ENCODE measurements at places on chromosomes 2 and 18.
A peak's percentile ranks its signal among the peaks of the same experiment; 100 is the strongest.

GRCh38 chr2:166092889-166093288 is 34.9 kb downstream of the SCN1A start:
- no peak for DNase-seq

DNA sequence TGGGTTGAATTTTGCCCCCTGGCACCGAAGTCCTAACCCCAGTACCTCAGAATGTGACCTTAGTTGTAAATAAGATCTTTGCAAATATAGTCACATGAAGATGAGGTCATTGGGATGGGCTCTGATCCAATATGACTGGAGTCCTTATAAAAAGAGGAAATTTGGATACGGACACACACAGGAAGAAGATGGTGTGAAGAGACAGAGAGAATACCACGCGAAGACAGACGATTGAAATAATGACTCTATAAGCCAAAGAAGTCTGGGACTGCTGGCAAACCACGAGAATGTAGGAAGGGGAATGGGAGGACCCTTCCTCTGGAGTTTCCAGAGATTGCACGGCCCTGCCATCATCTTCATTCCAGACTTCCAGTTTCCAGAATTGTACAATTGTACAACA is 98.6 kb downstream of the CPO start:
- DNase-seq: no peak

DNA sequence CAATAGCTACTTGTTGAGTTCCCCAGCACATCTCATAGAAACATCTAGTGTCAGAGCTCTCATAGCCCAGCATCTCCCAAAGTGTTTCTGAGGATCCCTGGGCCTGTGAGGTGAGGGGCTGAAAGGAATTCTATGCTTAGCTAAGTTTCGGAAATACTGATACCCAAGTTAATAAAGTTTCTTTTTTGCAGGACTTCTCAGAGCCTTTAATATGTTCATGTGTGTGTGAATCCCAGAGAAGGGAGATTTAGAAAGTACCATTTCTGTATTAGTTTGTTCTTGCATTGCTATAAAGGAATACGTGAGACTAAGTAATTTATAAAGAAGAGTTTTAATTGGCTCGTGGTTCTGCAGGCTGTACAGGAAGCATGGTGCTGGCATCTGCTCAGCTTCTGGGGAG is 211.2 kb downstream of the TSN start:
- no peak for DNase-seq

GRCh38 chr2:129765678-129766351 is 213.7 kb upstream of the RAB6C start:
- no peak for DNase-seq

DNA sequence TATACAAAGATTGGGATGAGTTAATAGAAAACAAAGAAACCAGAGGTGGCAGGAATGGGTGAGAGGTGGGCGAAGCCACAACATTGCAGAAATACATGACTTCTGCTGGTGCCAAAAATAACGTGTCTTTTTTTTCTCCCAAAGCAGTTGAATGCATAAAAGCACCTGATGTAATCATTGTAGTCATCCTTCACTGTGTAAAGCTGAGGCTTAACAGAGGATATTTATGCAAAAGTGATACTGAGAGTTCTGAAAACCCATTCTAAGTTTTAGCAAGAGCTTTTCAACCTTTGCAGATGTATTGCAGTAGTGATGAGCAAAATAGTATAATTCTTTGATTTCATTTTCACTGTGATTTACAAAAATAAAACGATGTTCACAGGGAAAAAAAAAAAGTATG is 173.0 kb downstream of the PTGR3 start:
- no peak for DNase-seq

DNA sequence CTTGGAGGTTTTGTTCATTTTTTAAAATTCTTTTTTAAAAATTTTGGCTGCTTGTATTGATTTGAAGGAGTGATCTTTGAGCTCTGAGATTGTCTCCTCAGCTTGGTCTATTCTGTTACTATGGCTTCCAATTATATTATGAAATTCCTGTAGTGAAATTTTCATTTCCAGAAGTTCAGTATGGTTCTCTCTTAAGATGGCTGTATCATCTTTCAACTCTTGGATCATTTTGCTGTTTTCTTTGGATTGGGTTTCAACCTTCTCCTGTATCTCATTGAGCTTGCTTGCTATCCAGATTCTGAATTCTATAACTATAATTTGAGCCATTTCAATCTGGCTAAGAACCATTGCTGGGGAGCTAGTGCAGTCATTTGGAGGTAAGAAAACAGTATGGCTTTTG is 270.8 kb upstream of the NT5C1B start:
- no peak for DNase-seq

GRCh38 chr2:228613133-228613850 is 431.8 kb upstream of the SPHKAP start:
- no peak for DNase-seq

GRCh38 chr18:24497031-24497754 is 36.8 kb downstream of the HRH4 start:
- DNase-seq: no peak

DNA sequence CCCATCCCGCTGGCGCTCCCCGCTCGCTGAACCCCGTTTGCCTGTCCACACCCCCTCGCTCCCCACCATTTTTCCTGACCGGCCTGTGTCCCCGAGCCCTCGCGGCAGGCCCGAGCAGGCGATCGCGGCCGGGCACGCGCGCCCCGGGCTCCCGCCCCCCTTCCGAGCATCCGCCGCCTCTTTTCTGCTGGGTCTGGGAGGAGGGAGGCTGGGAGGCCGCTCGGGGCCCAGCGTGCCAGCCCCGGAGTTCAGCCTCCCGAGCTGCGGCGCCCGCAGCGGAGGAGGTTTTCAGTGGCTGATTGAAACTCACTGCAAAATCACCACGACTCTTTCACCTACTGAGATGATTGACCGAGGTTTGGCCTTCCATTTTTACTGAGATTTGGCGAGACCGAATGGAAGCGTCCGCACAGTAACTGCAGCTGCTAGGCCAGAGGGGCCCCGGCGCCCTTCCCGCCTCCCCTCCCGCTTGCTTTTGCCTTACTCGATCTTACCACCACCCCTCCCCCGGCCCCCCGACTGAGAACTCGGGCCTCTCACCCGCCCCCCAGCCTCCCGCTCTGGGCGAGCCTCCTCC is 4.8 kb downstream of the SOX11 start:
- DNase-seq: no peak

- no peak for DNase-seq
Measured at GRCh38 chr18:61085036-61085435, 248.2 kb upstream of the CDH20 start.

DNA sequence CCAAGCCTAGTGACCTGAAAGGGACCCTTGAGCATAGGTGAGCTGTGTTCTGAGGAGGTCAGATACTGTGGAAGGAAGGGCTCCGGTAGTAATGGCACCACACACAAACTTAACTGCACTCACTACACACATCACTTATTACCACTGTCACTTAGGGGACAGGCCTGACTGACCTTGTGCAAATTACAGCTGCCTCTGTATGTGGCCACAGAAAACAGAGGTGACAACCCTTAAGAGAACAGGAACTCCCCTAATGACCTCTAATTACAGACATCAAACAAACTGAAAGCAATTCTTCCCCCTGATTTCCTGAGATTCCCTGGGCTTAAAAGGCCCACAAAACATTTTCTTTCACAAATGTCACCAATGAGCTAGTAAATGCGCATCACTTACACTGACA is 360.6 kb downstream of the RND3 start:
- DNase-seq: no peak

GRCh38 chr2:120737340-120738101 is 1.9 kb downstream of the GLI2 start:
- no peak for DNase-seq

- DNase-seq: no peak
Measured at GRCh38 chr18:7824970-7825369, 257.9 kb downstream of the PTPRM start.

GRCh38 chr18:62883937-62884735 is 168.8 kb downstream of the PHLPP1 start:
- no peak for DNase-seq

DNA sequence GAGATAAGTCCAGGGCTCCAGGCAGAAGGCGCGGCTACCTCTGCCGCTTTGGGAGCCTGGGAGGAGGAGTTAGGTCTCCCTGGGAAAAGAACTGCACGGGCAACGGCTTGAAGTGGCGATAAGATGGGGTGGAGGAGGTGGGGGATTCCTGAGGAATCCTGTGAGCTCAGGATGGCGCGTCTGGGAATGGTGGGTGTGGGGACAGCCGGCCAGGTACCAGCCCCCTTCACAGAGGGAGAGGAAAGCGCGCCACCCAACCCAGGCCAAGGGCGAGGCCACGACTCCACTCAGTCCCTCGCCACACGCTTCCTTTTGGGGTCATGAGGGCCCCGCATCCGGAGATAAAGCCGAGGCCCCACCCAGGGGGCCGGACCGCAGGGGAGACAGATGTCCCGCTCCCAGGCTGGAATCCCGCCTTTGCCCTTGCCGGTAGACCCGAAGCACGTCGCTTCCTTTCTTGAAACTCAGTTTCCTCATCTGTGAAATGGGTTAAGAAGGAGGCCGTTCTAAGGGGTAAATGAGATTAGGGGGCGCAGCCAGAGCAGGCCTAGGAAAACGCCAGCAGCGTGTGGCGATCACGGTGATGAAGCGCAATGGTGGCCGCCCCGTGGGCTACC is 1.7 kb upstream of the CTDSP1 start:
- DNase-seq: no peak

GRCh38 chr2:142294225-142294624 is 163.4 kb upstream of the LRP1B start:
- no peak for DNase-seq

GRCh38 chr18:79846936-79847557 is 49.3 kb downstream of the KCNG2 start:
- no peak for DNase-seq

GRCh38 chr2:44836174-44836573 is 105.3 kb upstream of the SIX3 start:
- peak; percentile 10 for DNase-seq

- no peak for DNase-seq
Measured at GRCh38 chr18:70333757-70334156, 44.9 kb downstream of the SOCS6 start.

DNA sequence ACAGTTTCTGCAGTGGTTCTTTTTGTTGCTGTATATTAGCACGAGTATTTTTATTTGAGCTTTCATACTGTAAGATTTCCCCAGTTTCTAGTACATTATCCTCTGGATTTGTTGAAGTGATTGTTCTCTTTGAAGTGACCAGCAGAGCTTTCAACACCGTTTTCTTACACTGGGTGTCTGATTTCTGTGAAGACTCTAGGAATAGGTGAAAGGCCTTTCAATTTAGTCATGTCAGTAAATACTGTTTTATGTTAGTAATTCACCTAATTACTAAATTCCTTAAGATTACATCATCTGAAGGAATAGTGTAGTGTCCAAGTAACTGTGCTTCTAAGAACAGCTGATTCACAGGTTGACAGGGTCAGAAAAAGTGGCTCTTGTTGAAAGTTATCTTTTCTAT is 2.3 kb downstream of the PPM1B start:
- no peak for DNase-seq

DNA sequence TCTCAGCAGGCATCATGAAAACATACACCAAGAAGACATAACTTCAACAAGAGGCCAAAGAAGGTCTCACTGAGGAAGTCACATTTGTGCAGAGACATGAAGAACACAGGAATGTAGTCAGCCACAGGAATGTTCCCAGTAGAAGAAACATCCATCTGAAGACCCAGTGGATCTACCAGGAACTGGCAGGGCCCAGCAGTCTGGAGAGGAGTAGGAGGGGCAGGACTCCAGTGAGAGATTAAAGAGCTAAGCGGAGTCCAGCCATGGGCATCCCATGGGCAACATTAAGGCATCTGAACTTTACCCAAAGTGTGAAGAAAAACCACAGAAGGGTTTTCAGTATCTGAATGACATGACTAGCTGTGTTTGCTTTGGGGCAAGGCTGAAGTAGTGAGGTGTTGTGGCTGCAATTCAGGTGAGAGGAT is 103.1 kb downstream of the UPP2 start:
- no peak for DNase-seq

DNA sequence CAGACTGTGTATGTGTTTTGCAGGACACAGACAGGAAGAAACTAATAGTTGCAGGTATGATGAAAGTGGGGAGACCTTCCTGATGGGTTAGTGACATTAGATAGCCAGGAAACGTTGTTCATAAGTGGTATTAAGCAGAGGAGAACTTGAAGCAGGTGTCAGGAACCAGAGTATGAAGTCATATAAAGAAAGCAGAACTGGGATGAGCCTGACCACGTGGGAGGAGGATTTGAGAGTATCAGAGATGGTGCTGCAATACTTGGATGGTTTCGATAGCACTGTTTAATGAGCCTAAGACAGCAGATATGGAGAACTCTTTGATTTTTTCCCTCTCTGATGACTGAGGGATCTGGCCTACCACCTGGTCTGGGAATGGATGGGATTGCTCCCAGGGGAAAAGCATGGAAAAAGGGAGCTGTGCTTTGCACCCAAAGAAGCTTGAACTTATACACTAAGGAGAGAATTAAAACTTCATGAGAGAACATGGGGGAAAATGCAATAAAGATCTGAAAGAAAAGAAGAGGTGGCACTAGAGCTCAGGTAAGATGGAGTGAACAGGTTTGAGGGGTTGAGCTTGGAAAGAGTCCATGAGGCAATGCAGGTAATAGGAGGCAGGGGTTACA is 226.0 kb upstream of the LRRTM1 start:
- DNase-seq: no peak

GRCh38 chr2:118861731-118862130 is 14.3 kb upstream of the EN1 start:
- no peak for DNase-seq

DNA sequence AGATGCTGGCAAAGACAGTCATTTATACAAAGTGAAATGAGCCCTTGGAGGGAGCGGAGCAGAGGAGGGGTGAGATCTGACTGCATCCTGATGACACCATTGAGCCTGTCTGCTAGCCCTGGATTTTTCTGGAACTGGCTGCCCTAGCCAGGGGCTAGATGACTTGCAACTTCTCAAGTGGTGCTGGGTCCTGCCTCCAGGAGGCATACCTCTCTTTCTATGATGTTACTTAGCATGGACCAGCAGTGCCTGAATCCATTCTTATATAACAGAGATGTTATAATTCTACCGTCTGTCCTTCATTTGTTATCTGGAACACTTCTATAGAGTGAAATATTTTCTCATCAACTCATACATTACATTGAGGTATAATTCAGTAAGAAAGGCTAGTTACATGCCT is 8.5 kb upstream of the TWIST2 start:
- no peak for DNase-seq

DNA sequence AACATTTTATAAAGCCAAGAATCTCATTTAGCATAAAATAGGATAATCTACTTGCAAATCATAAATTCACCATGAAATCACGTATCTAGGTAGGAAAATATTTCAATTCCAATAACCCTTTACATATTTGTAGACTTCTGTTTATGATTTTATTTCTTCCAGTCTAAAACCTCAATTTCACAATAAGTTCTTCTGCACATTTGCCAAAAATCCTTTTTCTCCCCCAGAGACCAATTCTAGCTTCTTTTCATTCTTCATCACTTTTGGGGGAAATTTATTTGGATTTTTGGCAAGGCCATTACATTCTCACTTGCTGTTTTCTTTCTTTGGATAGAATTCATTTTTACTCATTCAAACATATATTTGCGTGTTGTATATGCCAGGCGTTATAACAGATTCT is 86.8 kb downstream of the SPRED2 start:
- no peak for DNase-seq

DNA sequence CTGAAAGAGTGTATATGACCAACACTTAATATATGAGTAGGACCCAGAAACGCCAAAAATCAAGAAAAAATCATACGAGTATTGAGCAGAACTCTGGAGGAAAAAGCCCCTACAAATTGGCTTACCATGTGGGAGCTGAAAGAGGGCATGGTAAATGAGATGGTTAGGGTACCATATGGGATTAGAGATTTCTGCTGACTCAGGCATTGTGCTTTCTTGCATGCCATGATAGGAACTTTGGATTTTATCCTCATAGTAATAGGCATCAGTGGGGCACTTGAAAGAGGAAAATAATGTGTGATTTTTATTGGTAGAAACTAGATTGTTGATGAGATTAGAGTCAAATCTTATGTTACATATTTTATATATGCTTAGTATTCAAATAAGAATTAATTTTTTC is 271.1 kb downstream of the CBLN2 start:
- no peak for DNase-seq

All from stimulated activated CD4-positive, alpha-beta T cell treated with anti-CD3 and anti-CD28 coated beads, Interleukin-12 subunit alpha, Interleukin-12 subunit beta, amount 100 ng/mL, for 4 hours (primary cell).